ENCODE measurements at places on chromosomes 12 and 14. TPM values are rescaled to one million over a fixed set of nuclear protein-coding genes. Genes with fewer than 3 reads are reported as not detected.

DNA sequence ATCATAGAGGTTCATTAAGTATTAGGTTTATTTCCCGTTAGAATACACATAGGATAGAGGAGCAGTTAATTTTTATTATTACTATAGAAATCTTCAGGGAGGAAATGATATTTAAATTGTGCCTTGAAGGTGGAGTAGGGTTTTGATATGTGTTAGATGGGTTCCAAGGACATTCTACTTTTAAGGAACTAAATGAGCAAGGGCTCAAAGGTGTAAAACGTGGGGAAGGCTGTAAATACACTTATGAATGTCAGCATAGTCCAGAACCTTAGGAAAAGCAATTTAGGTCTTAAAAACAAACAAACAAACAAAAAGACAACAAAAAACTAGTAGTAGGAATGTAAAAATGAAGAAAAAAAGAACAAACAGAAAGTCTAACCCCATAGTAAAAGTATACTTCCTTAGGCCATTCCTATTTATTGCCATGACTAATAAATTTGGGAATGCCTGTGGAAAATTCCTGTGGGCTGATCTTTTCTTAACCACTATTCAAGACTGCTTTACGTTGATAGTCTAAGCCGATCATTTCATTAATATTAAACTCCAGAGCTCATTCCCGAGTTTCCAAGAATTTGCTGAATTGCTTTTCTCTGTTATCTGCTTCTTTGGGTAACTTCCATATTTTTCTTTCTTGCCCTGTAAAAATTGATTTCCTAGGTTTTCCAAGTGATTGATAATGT, 180.3 kb downstream of the RAD51B start:
- no peak for DNase-seq

DNA sequence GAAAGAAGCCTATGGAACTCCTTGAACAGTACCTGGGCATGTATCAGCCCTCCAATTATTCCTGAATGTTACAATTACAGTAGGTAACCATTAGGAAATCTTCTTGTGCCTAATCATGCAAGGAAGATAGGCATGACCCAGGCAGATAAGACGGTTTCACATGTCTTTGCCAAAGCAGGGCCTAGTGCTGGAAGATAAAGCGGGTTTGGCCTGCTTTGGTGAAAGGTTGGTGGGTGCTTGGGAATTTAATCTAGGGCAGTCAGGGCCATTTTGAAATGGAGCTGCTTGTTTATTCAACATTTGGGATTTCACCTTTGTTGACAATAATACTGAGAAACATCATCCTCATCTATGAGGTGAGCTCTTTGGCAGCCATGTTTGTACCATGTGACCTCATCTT, 12.5 kb upstream of the SRSF5 start:
- no peak for DNase-seq

GRCh38 chr12:64633940-64634337, 23.6 kb downstream of the RASSF3 start:
- no peak for DNase-seq

DNA sequence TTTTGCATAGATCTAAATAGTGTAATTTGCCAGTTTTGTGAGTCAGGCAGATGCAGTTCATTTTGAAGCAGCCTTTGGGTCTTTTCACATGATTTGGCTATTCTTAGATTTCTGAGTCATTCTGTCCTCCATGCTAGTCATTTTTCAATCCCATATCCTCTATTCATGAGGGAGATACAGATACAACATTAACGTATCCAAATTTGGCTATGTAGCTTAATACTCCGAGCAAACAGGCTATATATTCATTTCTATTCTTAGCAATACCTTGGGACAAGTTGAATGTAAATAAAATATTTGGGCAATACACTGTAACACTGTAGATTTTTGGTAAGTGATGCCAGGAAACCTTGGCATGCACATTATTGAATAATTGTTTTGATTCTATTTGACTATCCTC, 270.7 kb upstream of the PDE3A start:
- no peak for DNase-seq

DNA sequence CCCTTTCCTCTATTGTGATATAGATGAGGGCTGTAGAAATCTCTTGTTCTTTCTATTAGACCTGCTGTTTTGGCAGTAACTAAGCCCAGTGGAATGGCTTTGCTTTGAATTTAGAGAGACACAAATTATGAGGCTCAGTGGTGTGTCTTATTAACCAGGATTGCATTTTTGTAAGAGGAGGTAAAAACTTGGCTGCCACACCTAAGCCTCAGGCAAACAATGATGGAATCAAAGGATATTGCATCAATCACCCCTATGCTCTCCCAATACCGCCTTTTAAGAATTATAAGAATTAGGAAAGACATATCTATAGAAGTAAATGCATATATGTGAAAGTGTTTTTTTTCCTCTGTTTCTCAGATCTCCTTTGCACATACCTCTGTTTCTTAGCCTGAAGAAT, 63.3 kb downstream of the ACSS3 start:
- DNase-seq = no peak

The NOC4L gene
- total RNA-seq = 8.5 TPM

The NAV3 gene
- total RNA-seq = 132 TPM

DNA sequence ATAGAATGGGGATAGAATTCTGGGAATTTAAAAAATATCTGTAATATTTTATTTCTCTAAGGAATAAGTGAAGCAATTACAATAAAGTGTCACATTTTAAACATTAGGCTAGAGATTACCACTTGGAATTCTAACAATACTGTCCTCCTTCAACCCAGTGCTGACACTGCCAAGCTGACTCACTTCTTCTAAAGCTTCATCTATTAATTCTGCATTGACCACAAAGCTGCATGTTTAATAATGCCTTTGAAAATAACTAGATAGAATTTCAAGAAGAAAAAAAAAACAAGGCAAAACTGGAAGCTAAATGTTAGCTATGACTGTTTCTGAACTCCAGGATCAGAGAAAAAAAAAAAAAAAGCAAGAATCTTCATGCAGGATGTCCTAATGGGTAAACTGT, 970.7 kb upstream of the FBXO33 start:
- DNase-seq = no peak

The ASPG gene
- total RNA-seq = 0.45 TPM

The SLC5A8 gene
- 3.1 TPM for total RNA-seq

The BLTP3B gene
- total RNA-seq = 58.5 TPM

- no peak for DNase-seq
These were observed 27.4 kb downstream of the TMEM63C start for GRCh38 chr14:77208979-77209318.

The GLS2 gene
- total RNA-seq = 6.1 TPM

DNA sequence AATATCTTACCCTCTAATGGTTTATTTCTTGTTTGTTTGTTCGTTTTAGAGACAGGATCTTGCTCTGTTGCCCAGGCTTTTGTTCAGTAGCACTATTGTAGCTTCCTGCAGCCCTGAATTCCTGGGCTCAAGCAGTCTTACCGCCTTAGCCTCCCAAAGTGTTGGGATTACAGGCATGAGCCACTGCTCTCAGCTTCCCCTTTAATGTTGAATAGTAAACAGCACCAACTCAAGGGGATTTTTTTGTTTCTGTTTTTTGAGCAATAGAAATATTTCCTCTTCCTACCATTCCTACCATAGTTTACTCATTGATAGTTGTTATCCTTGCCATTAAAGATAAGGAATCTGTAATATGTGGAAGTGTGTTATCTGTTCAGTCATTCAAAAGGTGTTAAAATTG, 10.7 kb downstream of the ARID4A start:
- no peak for DNase-seq

The KLRC2 gene
- 3.7 TPM for total RNA-seq

GRCh38 chr12:70994217-70994788, 73.8 kb upstream of the PTPRR start:
- no peak for DNase-seq

GRCh38 chr12:1720494-1720893, 29.6 kb downstream of the ADIPOR2 start:
- DNase-seq = no peak

The CLECL1 gene
- not detected for total RNA-seq

GRCh38 chr12:18239526-18239925, 21.8 kb upstream of the PIK3C2G start:
- DNase-seq = no peak

- DNase-seq = no peak
These were observed 97.5 kb upstream of the NEDD1 start for GRCh38 chr12:96809522-96809921.

- no peak for DNase-seq
These were observed 189.5 kb downstream of the KCNC2 start for GRCh38 chr12:75020068-75020557.

The KRT75 gene
- total RNA-seq = not detected

GRCh38 chr14:90300611-90301047, 31.1 kb downstream of the NRDE2 start:
- DNase-seq = no peak

The STAC3 gene
- 0.54 TPM for total RNA-seq

The MAP3K9 gene
- 27.7 TPM for total RNA-seq

The BEST3 gene
- total RNA-seq = 0.18 TPM

The PLCZ1 gene
- 0.82 TPM for total RNA-seq

GRCh38 chr12:132206046-132206434, 61.8 kb downstream of the NOC4L start:
- DNase-seq = no peak

DNA sequence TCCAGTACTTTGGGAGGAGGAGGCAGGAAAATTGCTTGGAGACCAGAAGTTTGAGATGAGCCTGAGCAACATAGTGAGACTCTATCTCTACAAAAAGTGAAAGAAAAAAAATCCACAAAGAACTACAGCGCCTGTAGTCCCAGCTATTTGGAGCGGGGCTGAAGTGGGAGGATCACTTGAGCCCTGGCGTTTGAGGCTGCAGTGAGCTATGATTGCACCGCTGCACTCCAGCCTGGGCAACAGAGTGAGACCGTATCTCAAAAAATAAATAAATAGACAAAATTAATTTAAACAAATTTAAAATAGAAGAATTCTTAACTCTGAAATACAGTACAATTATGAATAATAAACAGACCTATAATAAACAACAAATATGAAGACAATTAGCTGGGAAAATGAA, 40.9 kb downstream of the ATL1 start:
- DNase-seq = no peak

The IFNG-AS1 gene
- total RNA-seq = not detected

The LRIG3 gene
- total RNA-seq = 48.6 TPM

- no peak for DNase-seq
These were observed 27.8 kb downstream of the PAPLN start for GRCh38 chr14:73264885-73265720.

GRCh38 chr12:112199136-112199535, 73.8 kb downstream of the TRAFD1 start:
- DNase-seq = no peak

DNA sequence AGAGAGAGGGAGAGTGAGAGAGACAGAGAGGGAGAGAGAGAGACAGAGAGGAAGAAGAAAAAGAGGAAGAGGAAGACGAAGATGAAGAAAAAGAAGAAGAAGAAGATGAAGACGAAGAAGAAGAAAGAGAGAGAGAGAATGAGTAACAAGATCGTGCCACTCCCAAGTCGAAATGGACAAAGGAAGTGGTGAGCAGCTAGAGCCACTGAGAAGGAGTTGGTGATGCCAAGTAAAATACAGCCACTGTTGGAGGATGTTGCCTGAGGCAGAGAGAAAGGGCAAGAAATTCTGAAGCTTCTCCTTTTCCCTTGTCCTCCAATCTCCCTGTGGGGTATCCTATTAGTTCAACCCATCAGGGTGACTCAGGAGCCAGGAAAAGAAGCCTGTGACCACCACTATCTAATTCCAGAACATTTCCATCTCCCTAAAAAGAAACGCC, 12.5 kb upstream of the ANAPC5 start:
- DNase-seq = no peak

- DNase-seq = no peak
These were observed 117.1 kb upstream of the FRMD6 start for GRCh38 chr14:51534610-51535011.

DNA sequence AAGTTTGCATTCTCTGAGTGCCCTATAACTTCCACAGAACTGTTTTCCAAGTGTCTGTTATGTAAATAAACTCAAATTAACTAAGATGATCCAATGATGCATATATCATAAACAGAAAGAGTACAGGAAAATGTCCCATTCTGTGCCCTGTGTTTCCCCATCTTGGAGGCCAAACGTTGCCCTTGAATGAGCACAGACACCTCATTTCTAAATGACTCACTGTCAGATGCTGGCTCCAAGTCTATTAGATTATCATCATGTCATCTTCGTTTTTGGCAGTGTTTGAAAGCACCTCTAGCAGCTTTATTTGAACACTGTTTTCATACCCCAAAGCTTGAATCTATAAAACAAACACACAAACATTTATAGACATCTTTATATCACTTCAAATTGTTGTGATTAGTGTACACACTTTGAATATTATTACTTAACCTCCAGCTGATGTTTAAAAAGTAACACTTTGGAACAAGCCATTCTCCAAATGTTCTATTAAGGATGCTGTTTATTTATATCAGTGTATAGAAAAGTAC, 424.2 kb downstream of the NOVA1 start:
- DNase-seq = no peak

The PLBD1 gene
- 1.6 TPM for total RNA-seq

DNA sequence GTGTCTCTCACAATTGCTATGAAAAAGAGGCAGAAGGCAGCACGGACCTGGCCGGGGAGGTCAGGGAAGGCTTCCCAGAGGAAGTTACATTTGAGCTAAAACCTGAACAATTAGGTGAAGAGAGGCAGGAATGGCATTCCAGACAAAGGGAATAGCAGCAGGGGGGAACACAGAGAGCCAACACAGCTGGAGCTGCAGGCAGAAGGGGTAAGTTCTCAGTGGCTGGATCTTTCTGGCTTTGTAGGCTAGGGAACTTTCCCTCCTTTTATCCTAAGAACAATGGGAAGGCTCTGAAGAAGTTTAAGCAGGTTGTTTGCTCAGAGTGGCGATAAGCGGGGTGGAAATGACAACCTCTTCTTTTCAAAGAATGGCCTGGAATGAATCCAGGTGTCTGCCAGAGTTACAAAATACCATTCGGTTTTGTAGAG, 100.0 kb downstream of the PRIMA1 start:
- DNase-seq = no peak

DNA sequence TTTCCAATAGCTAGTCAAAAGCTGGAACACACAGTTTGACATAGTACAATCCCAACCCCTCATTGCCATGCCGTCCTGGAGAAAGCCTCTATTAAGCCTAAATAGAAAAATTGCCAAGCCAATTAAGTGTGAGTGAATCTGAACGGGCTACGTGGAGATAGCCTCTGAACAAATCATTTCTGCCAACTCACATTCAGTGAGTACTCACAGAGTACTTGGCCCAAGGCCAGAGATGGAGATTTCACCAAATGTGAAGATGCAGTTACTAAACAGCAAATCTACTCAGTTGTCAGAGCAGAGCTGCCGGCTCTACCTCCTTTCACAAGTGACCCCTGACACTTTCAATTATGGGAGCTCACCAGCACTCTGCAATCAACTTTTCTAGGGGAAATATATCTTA, 350.0 kb downstream of the GALC start:
- DNase-seq = no peak

The CELA1 gene
- total RNA-seq = not detected

DNA sequence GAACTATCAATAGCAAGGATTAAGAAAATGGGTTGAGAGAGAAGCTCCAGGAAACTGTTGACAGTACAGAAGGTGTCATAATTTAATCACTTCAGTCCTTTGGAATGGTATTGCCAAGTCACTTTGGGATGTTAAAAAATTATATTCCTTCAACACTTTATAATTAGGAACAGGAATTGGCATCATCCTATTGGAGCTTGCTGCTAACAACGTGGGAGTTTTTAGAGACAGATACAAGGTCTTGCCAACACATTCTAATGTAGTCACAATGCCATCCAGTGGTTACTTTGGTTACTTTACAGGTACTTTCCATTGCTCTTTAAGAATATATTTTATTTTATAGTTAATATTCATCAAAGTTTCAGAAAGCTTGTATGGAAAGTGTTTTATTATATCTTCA, 310.1 kb downstream of the SYT1 start:
- peak; percentile 5 for DNase-seq

The KLHL33 gene
- 0.18 TPM for total RNA-seq
